Activated CD8-positive, alpha-beta memory T cell treated with anti-CD3 and anti-CD28 coated beads for 1 hour (primary cell): ENCODE measurements at places on chromosomes 6 and 20.

DNA sequence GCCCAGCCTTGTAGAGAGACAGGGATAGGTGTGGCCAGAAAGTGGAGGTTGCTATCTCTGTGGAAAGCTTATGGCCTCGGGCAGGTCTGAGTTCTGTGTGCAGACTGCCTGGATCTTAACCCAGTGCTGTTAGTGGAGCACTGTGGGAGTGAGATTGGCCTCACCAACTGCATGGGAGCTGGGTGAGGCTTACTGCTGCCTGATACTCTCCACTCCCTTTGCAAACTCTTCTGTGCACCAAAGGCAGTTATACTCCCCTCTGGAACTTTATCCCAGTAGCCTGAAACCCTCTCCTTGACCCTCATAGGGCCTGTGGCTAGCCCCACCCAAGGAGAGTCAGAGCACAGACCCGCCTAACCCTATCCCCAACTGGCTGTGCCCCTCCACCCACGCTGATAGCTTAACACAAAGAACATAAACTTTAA lies 41.4 kb upstream of the PKIB start:
- DNase-seq = no peak

GRCh38 chr6:83192456-83192855 lies 609 bp downstream of the PGM3 start:
- DNase-seq = no peak

GRCh38 chr6:114467931-114468330 lies 125.1 kb upstream of the HS3ST5 start:
- no peak for DNase-seq

- no peak for DNase-seq
Measured at GRCh38 chr20:33004141-33004751, at the start of gene SUN5. Gene SUN5, minus strand, starts transcription at chr20:33004433. Its CDS starts 93 bp downstream, at chr20:33004340.

DNA sequence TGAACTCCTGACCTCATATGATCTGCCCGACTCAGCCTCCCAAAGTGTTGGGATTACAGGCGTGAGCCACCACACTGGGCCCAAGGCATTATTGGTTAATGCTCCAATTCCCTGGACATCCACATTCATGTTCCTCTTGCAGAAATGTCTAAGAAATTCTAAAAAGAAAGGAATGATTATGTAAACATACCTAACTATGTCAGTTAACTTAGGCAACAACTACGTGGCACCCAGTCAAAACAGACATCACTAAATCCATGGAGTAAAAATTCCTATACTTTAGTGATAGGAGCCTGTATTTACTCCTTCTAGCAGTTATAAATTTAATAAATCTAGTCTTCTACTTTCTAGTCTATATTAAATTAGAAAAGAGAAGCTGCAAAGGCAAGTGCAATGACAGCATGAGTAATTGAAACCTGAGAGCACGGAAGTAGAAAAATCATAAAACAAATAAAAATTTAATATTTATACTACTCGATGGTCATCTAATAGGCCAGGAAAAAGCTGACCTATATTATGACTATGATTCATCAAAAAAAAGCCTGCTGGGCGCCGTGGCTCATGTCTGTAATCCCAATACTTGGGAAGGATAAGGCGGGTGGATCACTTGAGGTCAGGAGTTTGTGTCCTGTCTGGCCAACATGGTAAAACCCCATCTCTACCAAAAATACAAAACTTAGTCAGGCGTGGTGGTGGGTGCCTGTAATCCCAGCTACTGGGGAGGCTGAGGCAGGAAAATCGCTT lies 4.2 kb downstream of the AHI1 start:
- no peak for DNase-seq

DNA sequence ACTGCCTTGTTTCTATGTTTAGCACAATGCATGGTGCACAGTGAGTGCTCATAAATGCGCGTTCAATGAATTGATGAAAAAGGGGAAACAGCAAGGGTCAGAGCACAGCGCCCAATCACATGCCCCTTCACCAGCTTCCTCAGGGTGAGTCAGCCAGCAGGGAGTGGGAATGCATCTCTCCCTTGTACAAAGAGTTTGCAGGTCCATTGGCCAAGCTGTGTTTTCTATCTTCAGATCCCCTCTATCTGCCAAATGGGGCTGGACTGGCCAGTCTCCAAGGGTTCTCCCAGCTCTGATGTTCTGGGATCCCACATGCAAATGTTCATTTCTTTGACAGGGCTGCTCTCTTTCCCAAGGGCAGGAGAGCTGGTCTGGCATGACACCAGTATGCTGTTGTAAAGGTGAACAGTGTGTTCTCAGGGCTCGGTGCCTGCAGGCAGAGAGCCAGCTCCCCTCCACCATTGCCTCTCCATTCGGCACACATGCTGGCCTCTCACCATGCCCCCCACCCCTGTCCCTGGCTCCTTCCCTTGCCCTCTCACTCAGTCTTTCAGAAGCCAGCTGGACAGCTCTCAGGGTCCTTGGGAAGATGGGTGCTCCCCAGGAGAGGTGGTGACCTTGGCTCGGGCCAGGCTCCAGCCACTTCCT lies 25.0 kb downstream of the ANGPT4 start:
- DNase-seq = no peak

- no peak for DNase-seq
Measured at GRCh38 chr6:36297511-36297910, 27.7 kb downstream of the PNPLA1 start.

GRCh38 chr6:28240471-28240870 lies 11.6 kb downstream of the ZKSCAN4 start:
- no peak for DNase-seq
